Naive B cell (primary cell): ENCODE measurements at places on chromosomes 1 and 21.

- DNase-seq, result no peak
Measured at GRCh38 chr1:6463120-6463412, 2.9 kb downstream of the TNFRSF25 start.

DNA sequence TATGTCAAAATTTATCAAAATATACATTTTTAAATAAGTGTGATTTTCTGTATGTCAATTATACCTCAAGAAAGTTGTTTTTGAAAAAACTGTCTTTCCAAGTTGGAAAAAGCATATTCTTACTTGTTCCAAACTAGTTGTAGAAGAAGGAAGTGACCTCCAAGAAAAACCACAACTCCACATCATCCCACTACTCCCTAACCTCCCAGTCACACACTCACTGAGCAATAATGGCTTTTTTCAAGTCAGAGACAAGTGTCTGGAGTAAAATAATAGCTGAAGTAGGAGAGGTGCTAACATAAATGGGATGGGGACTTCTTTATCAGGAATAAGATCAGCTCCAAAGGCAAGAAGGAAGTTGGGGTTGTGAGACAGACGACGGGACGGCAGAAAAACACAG is 13.4 kb downstream of the EPRS1 start:
- DNase-seq, result no peak

- DNase-seq, result no peak
Measured at GRCh38 chr1:205739348-205740160, 10.4 kb downstream of the NUCKS1 start.

DNA sequence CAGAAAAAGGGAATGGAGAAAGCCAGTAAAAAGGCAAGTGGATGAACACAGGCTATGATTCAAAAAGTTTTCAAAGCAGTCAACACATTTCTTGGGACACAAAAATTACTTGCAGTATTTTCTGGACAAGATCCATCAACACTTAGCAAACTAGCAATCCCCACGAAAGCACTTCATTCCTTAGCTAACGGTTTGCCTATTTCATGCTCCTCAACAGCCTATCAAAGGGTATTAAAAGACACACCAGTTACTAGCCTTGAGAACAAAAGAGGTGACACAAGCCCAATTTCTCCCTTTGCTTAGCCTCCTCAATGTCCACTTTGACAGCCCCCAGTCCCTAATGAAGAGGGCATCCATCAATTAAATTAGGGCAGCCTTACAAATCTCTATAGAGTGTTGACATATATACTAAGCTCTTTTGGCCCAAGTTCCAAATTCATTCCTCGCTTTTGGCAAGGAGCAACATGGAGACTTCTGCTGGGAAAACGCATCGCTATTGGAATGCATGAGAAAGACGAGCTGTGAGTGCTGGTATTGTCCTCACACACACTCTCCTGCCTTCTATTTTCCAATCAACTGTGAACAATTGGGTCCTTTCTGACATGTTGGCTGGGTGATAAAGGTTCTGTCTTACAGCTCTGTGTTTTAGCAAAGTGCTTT is 180.0 kb downstream of the TNR start:
- no peak for DNase-seq
